EL (cell line): ENCODE measurements at places on chromosomes 2 and 18.

- DNase-seq = no peak
These were observed 42.6 kb upstream of the MTCL1 start for GRCh38 chr18:8662560-8663255.

GRCh38 chr2:150271952-150272802 is 215.3 kb downstream of the RND3 start:
- peak; percentile 89 for DNase-seq

DNA sequence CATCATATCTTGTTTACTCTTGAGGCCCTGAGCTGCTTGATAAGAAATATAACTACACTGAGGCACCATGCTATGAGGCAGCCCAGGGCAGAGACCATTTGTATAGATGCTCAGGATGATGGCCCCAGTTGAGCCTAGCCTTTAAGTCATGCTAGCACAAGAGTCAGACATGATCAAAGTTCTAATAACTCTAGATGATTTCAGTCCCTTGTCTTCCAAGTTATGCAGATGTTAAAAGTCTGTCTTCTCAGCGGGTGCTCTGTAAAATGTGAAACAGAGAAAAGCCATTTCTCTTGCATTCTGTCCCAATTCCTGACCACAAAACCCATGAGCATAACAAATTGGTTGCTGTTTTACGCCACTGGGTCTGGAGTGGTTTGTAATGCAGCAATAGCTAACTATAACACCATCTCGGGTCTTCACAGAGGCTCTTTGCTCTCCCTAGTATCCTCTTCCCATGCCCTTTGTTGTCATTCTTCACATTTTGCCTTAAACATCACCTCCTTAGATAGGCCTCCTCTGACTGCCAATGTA is 49.6 kb downstream of the NXPH2 start:
- DNase-seq = no peak

- peak; percentile 44 for DNase-seq
These were observed 56.2 kb upstream of the TMEM163 start for GRCh38 chr2:134774786-134775641.

GRCh38 chr2:161576421-161576820 is 47.8 kb upstream of the SLC4A10 start:
- DNase-seq = peak; percentile 15

GRCh38 chr2:26067980-26068507 is 34.2 kb downstream of the RAB10 start:
- DNase-seq = no peak

GRCh38 chr2:177315364-177315763 is 50.8 kb upstream of the NFE2L2 start:
- DNase-seq = no peak

DNA sequence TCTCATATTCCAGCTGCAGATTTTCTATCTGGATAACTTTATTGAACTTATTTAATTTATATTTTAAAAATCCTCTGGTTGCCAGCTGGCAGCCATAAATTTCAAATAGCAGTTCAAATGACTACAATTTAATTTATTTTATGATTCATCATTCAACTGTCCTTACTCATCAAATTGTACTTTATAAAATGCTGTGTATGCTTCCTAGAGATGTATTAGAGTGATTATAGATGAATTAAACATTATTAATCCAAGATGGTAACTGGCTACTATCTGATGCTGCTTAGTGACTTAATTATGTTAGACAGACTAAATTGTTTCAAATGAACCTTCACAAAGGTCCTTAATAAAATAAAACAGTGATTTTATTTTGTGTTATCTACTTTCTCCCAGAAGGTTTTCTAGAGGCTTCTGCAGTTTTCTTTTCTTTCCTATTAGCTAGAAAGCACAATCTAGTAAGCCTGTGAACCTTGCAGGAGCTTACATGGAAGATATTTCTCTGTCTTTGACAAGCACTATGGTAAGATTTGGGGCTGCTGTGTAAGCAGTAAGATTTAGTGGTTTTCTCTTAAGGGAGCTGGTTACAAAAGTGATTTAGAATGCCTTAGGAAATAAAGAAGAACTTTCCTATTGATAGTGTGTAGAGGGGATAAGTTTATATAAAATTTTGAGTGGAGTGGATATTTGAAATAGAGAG is 322.3 kb downstream of the FSIP2 start:
- no peak for DNase-seq

DNA sequence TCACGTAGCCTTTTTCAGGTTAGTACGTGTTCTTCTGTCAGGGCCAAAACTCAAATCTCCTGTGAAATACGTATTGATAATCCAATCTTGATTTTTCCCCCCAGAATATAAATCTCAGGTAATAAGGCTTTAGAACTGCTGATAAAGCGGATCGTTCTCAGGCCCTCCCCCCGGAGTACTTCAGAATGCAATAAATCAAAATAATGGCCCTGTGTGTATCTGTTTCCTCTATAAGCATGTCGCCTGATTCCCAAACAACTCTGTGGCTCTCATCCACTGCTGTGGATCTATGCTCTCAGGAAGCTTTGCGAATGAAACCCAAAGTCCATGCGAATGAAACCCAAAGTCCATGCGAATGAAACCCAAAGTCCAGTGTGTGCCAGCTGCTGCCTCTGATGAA is 49.4 kb downstream of the IMPA2 start:
- DNase-seq = no peak

DNA sequence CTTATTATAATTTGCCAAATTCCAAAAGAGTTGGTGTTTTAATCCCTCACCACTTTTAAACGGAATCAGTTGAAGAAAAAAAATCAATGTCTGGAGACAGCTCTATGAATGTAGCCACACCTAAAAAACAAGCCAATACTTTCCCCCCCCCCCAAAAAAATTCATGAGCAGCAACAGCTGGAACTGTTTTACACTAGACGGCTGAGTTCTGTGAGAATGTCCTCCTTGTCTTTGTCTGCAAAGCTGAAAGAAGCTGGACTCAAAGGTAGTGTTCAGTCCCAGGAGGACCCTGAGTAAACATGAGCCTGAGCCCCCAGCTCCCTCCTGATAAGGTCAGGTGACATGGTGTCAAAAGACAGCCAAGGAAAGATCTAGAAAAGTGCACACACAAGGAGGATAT is 68.2 kb downstream of the ZNF521 start:
- DNase-seq = no peak

DNA sequence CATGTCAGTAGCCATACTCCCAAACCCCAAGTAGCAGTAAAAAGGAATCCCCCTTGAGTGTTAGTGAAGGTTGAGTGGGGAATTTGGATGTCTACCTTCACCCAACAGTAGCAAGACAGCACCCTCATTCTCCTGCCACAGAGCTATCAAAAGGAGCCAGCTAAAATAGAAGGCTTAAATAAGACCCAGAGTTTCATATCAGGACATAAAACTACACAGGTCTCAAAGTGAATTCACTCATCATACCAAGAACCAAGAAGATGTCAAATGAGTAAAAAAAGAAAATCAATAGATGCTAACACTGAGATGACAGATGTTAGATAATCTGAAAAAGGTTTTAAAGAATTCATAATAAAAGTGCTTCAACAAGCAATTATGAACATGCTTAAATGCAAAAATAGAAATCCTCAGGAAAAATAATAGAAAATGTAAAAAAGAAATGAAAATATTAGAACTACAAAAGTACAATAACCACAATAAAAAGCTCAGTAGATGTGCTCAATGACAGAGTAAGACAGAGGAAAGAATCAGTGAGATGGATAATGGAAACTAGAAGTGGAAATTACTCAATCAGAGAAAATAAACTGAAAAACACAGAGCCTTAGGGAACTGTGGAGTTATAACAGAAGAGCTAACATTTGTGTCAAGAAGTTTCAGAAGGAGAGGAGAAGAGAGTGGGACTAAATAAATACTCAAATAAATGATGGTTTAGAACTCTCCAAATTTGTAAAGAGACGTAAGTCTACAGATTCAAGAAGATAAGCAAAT is 90.5 kb downstream of the EDAR start:
- DNase-seq = no peak

DNA sequence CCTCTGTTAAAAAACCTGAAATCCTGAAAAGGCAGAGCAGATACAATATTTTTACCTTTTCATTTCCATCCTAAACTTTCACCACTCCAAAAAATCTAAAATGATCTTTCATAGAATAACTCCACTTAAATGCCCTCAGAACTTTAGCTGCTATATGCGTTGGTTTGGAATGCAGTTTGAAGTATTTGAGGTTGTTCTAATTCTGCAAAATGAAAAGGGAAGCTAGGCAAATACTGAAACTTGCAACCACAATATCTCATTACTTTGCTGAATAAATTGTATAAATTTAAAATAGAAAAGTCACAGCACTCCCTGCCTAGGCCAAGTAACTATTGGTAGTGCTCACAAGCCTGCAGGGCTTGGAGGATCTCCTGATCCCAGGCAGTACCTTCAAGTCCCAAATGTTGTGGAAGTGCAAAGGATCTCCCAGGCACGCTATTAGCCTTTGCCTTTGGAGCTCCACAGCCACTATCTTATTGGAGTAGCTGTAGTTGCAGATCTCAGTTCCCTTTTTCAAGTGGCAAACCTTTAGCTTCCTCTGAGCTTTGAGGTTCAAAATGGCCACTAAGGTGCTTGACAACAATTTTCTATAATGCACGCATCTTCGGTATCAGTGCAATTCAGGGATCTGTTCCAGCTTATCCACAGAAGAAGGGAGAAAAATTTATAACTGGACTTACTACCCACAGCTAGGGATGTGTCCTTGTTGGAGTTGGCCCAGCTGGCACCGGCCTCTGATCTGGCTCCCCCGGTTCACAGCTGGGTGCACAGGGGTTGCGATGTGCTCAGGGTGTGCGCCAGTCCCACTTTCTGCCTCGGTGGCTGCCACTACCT is 43.4 kb upstream of the ANKRD62 start:
- DNase-seq = no peak

GRCh38 chr18:73784853-73785252 is 362.8 kb downstream of the FBXO15 start:
- DNase-seq = no peak

GRCh38 chr2:220756653-220757052 is 815.5 kb downstream of the EPHA4 start:
- no peak for DNase-seq

DNA sequence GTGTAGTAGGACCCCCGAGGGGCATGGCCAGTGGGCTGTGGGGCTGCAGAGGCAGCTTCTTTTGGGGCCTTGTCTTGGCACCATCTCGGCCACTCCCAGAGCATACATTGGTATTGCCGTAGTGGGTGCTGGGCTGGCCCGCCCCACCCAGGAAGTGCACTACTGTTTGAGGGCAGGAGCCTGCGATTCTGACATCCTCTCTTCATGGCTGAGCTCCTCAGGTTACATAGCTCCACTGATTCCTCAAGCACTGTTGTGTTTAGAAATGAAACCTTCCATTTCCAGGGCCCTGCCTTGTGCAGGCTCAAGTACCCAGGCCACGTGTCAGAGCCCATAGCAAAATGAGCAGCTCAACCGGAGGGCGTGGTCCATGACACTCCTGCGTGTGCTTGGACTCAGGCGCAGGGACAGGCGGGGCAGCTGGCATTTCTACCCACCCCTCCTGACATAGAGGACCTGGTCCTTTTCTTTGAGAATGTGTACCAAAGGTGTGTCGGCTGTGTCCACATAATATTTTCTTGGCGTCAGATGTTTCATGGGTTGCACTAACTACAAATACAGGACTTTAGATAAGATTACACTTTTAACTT is 67.9 kb downstream of the DGKD start:
- DNase-seq = no peak

DNA sequence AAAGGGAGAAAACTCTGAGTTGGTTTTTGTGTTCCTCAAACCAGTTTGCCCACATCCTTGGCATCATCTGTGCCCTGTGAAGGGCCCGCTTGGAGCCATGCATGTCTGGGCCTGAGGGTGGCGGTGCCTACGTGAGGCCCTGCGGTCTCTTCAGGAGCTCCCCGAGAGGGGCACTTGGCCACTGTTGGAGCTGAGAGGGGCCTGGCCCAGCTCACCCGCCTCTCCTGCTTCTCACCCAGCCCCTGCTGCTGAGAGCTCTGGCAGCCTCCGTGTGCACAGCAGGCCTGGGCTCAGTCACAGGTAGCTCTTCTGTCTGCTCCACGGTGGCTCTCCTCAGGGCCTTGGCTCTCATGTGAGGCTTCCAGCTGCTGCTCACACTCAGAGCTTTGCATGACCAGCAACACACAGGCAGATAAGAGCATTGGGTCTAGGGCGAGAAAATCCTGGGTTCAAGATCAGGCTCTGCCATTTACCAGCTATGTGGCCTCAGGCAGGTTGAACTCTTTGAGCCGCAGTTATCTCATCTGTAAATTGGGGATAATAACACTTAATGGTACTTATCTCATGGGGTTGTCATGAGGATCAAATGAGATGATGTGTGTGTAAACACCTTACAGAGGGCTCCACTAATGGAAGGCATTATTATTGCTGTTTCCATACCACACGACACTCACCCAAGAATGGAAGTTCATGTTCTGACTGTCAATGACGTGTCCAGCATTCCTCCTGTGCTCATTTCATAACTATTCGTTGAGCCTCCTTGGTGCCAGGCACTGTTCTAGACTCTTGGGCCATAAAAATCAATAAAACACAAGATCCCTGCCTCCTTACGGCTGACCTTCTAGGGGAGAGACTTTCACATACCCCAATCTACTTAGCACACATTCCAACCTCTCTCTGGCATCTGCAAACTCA is 41.6 kb upstream of the PLB1 start:
- DNase-seq = peak; percentile 59

DNA sequence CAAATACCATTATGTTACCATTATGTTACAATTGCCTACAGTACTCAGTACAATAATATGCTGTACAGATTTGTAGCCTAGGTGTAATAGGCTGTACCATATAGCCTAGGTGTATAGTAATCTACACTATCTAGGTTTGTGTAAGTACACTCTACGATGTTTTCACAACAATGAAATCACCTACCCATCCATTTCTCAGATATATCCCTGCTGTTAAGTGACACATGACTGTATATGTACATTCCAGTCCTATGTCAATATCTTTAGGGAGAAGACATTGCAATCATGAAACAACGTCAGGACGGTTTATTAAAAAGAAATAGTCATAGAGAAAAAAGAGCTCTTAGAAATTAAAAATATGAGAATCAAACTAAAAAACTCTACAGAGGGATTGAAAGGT is 119.0 kb upstream of the CDC42EP3 start:
- no peak for DNase-seq

DNA sequence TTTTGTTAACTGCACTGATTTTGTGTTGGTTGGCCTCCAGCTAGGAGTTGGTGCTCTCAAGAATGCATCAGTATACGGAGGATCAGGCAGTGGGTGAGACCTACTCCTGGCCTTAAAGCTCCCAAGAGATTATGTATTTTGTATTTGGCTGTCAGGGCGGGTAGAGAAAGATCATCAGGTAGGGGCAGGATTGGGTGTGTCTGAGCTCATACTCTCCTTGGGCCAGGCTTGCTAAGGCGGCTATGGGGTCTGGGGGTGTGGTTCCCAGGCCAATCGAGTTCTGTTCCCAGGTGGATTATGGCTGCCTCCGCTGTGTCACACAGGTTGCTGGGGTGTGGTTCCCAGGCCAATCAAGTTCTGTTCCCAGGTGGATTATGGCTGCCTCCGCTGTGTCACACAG is 28.9 kb upstream of the IL1RN start:
- no peak for DNase-seq

DNA sequence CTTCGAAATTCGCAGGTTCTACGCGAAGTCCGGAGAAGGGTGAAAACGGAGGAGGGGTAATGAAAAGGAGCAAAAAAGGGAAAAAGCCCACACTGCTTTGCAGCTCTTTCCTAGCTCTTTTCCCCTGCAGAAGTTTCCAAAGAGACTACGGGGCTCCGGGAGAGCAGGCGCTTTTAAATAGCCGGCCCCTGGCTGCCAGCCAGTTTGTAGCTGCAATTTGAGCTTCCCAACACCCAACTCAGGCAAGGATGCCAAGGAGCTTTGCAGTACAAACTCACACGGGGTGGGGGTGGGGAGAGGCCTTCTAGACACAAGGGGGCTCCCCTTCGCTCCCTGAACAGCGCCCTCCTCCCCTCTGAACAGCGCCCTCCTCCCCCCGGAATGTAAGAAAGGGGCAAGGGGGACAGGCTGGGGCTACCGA is at the start of gene IGFBP5:
Gene IGFBP5 (minus strand): TSS at position 149 of the 421 bp plus-strand sequence. CDS start 774 bp downstream, outside the sequence.
- DNase-seq = peak; percentile 75

- peak; percentile 76 for DNase-seq
These were observed 174.0 kb upstream of the SLC8A1 start for GRCh38 chr2:40625849-40626248.
